ENCODE measurements at places on chromosomes 2 and 18.

- DNase-seq, result no peak
These were observed 65.6 kb upstream of the ZNF385B start for GRCh38 chr2:179927041-179927440.

DNA sequence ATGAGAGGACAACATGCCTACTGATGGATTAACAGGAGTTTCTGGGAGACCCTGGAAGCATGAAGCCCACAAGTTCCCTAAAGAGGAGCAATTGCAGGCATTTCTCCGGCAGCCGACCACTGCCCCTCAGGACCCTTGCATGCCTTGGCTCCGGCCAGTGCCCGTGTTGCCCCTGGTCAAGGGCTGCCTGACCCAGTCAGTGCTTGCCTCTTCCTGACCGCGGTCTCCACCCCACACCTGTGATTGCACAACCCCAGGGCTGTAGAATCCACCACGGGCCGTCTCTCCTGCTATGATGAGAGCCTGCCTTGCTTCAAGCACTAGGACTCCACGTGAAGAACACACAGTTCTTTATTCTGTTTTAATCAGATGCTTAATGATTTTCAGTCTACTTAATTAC, 127.5 kb downstream of the GLI2 start:
- DNase-seq, result no peak

DNA sequence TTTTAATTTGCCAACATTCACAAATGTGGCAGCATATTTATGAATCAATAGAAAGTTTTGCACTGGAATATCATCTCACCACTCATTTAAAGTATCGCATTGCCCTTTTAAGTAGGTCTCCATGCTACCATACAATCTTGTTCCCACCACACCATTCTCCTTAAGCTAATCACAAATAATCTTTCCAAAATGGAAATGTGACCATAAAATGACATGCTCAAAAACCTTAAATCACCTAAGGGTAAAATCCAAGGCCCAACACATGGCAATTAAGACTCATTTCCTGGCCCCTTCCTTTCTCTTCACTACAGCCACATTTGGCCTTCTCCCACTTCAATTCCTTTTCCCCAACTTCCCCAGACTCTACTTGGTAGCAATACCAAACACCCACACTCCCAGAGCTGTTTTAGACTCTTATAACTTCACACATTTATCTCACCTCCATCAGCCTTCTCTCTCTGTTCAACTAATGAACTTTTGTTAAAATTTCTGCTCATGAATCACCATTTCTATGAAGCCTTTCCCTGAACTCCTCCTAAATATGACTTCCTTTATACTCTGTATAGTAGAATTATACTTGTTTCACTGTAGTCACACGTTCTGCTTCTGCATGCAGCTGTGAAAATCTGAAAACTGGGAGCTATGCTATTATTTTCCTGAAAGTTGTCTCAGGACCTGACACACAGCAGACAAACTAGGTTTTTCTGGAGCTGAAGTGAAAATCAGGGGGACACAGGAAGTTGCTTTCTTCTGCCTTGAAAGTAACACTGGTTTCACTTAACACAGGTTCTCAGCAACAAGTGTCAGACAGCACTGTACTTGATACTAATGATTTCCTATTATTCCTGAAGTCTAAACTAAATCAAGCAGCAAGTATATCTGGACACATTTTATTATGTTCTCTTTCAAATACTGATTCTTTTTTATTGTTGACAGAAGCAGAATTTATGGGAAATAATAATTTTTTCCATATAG, 303.9 kb downstream of the ZEB2 start:
- DNase-seq, result peak; percentile 15

DNA sequence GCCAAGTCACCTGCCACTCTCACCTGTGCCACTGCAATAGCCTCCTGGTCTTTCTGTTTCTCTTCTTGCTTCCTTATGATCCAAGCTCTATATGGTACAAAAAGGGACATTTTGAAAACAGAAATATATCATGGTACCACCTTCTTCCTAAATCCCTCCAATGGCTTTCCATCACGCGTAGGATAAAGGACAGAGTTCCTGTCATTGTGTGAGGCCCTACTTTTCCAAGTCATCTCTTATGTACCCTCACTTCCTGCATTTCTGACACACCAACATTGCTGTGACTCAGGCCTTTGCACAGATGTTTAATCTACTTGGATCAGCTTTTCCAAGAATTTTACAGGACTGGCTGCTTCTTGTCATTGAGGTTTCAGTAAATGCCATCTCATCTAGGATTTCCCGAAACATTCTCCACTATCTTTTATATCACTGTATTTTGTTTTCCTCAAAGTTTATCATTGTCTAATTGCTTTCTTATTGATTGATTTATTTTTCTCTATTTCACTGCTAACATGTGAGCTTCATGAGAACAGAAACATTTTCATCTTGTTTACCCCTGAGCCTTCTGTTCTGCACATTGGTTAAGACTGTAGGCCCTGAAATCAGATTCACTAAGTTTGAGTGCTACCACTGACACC, 426.1 kb upstream of the FANCL start:
- DNase-seq, result peak; percentile 35

DNA sequence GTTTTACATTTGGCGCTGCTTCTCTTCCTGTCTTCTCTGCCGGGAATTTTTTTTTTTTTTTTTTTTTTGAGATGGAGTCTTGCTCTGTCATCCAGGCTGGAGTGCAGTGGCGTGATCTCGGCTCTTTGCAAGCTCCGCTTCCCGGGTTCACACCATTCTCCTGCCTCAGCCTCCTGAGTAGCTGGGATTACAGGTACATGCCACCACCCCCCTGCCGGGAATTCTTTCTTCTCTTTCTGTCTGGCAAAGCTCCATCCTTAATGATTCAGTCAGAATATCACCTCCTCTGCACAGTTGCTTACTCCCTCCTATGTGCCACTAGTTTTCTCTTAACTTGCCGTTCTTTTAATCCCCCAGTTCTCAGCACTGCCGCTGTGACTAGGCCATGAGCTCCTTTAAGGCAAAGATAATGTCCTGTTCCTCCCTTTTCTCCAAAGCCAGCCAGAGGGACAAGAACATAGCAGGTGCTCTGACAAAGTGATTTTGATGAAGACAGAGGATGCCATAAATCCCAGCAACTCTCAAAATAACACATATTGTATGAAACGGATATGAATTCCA, 112.1 kb upstream of the LRATD1 start:
- no peak for DNase-seq

DNA sequence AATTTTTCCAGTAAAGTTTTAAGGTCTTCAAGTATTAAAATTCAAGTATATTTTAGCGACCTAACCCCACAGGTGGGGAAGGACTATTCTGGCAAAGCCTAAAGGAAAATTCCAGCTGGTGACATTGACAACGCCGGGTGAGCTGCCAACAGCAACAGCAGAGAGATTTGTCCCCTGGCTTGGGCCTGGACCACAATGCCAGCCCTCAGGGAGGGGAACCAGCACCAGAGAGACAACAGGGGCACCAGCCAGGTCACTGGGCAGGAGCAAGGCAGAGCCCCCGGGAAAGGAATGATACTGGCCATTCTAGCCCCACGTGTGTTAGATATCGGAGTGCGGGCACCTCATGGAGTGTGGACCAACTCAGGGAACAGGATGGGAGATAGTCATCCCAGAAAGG, 95.7 kb downstream of the ARMC9 start:
- no peak for DNase-seq

DNA sequence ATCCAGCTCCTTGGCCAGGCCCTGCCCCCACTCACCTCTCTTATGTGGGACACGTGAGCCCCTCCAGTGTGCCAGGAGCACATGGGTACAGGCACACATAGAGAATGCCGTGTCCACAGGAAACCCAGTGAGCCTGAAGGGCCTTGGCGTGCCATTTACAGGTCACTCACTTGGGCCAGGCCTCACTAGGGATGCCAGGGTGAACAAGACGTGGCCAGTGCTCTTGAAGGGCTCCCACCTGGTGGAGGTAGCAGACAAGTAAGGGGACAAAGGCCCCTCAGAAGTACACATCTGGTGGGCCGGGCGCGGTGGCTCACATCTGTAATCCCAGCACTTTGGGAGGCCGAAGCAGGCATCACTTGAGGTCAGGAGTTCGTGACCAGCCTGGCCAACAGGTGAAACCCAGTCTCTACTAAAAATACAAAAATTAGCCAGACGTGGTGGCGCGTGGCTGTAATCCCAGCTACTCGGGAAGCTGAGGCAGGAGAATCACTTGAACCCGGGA, 15.1 kb upstream of the C1QL2 start:
- DNase-seq, result no peak

GRCh38 chr2:234019896-234020295, 30.6 kb upstream of the SPP2 start:
- DNase-seq, result no peak

GRCh38 chr2:75416420-75417342, 144.1 kb downstream of the EVA1A start:
- no peak for DNase-seq
